ENCODE measurements at places on chromosomes 3 and 15. TPM values are rescaled to one million over a fixed set of nuclear protein-coding genes. Genes with fewer than 3 reads are reported as not detected.

DNA sequence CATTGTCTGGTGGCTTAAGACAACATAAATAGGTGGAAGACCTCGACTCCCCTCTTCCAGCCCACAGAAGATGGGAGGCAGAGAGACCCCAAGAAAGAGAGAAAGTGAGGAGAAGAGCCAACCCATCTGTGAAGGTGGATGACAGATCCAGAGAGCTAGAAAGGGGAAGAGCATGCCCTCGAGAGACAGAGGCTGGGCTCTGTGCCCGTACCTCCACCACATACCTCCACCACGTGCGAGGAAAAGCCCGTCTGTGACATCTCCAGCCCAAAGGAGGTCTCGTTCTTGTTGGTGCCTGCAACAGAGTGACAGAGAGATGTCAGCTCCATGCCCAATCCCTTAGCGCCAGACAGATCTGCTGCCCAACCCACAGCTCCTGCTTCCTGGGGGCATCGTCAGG lies 71.1 kb downstream of the FEM1B start:
- no peak for DNase-seq

GRCh38 chr3:141011997-141012262 lies 39.2 kb upstream of the SPSB4 start:
- no peak for DNase-seq

DNA sequence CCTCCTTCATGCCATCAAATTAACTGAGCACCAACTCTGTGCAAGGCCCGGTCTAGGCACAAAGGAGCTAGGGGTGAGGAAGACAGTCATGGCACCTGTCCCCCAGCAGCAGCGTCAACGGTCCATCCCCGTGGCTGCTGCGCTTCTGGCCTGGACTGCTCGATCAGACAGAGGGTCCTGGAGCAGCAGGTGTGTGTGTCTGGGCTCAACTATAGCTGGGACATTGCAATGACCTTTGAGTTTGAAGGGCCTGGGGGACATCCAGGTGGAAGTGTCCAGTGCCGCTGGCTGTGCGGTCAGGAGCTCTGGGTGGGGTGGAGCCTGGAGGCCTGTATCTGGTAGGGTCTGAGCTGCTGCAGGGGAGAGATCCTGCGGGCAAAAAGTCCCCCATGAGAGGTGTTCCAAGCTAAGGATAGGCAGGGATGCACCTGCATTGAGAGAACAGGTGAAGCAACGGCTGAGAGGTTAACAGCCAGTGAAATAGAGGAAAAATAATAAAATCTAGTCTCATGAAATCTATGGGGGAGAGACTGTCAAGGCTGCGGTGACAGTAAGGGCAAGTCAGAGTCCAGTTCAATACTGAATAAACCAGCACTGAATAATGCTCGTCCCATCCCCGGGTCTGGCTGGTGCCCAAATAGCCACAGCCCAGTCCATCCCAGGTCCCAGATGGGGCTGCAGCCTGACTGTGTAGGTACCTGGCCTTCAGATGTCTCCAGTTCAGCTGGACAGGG lies 25.4 kb upstream of the SLC41A3 start:
- no peak for DNase-seq

GRCh38 chr3:71311661-71312046 lies 271.9 kb downstream of the FOXP1 start:
- no peak for DNase-seq

DNA sequence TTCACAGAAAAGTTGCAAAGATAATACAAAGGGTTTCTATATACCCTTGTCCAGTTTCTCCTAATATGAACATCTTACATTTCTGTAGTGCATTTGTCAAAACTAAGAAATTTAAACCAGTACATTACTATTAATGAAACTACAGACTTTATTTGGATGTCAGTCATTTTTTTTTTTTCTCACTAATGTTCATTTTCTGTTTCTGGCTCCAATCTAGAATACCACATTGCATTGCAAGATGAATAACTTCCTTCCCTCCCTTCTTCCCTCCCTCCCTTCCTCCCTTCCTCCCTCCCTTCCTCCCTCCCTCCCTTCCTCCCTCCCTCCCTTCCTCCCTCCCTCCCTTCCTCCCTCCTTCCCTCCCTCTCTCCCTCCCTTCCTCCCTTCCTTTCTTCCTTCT lies 509.2 kb upstream of the MCTP2 start:
- DNase-seq = no peak

- DNase-seq = no peak
Measured at GRCh38 chr3:116886202-116886893, 176.8 kb downstream of the TUSC7 start.

DNA sequence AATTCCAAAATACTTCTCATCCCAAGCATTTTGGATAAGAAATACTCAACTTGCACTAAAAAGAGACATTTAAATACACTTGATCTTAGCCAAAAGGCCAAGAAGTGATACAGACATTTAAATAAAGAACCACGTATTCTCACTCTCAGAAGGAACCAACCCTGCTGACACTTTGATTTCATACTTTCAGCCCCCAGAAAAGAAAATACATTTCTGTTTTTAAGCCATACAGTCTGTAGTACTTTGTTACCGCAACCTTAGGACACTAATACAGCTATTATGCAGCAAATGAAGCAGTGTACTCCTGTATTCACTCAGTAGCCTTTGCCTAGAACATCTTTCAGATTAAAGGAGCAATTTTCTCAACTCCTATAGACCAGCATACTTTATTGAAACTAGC lies 86.7 kb downstream of the TBC1D5 start:
- DNase-seq = no peak

GRCh38 chr3:31943041-31943440 lies 38.0 kb downstream of the OSBPL10 start:
- no peak for DNase-seq

- DNase-seq = no peak
Measured at GRCh38 chr3:122589297-122589696, 11.8 kb downstream of the PARP15 start.

DNA sequence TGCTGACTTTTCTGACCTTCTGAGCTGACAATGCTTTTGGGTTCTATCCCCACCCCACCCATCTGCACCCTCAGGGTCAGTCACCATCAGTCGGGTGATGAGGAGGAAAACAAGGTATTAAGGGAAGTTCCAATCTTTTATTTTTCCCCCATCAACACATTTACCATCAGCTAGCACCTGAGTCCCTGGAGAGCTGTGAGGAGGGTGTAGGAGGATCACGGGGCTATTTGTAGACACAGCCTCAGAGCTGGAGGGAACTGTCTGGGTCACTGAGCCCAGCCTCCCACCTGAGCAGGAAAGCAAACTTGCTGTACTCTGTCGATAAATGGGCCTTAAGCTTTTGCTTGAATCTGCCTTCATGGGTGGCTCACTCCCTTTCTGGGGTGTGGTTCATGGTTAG lies 24.8 kb upstream of the ZFAND6 start:
- DNase-seq = no peak

DNA sequence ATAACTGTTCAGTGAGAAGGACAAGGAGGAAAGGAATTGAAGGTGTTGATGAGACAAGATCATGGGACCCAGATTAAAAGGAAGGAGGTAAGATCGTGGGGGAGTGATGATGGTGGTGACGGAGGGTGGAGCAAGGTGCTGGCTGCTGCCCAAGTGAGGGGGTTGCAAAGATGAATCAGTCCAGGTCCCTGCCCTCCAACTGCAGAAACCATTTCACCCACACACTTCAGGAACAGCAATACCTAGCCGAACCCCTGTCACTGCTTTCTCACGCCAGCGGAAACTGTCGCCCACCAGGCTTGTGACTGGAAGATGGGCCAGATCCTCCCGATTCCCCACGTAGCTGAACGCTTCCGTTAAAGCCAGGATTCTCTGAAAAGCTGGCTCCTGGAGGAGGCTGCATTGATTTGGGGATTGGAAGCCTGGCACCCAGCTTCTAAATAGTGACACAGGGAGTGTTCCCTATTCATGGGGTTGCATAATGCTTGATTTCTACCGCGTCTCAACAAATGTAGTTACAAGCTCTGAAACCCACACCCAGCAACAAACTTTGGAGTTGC lies 3.2 kb upstream of the LSG1 start:
- DNase-seq = no peak

DNA sequence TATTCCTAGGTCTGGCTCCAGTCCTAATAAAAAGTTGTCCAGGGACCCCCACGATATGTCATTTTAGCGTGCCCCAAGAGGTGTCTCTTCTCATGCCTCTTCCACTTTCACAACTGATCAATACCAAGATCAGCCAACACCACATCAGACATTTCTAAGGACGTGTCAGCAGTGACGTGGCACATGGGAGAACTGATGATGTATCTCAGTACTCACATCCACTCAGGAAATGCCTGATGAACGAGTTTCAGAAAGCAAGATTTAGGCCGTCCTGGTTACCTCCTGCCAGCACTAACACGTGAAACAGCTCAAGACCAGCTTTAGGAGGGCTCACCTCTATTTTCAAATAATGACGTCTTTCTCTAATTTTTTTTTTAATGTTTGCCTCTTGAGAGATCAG lies 19.6 kb downstream of the VGLL4 start:
- no peak for DNase-seq

DNA sequence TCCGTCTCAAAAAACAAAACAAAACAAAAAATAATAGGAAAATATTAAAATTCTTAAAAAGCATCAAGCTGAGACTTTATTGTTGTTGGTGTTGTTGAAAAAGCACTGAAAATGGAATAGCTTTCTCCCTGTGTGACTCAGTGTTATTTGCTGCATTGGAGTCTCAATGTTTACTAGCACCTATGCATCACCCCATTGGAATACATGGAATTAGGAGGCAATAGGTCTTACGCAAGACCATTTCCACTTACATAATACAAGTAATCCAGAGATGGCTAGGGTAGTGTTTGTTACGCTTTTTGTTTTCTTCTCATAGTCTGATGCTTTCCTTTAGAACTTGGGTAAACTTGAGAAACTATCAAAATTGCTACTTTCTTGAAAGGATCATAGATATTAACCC lies 15.2 kb downstream of the GXYLT2 start:
- DNase-seq = no peak

GRCh38 chr3:139095803-139096466 lies 51.2 kb upstream of the PRR23C start:
- no peak for DNase-seq

DNA sequence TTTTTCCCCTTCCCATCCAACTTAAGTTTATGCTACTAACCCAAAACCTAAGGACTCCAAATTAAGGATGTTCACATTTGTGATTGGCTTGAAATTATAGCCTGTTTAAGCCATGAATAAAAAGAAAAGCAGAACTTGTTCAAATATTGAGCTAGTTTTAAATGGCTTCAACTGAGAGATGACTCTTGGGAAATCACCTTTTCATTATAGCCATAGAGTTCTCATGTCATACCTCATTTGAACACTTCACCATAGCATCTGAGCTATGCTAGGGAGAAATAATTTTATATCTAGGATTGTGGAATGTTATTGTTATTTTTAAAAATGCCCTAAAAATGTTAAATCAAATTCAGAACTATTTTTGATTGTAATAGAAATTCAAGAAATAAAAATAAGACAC lies 409.2 kb upstream of the RARB start:
- DNase-seq = no peak

- no peak for DNase-seq
Measured at GRCh38 chr3:79632842-79633241, 135.0 kb downstream of the ROBO1 start.

- no peak for DNase-seq
Measured at GRCh38 chr3:98326105-98326893, 27.4 kb upstream of the OR5K4 start.

GRCh38 chr3:142577696-142578328 lies 721 bp downstream of the ATR start:
- no peak for DNase-seq

DNA sequence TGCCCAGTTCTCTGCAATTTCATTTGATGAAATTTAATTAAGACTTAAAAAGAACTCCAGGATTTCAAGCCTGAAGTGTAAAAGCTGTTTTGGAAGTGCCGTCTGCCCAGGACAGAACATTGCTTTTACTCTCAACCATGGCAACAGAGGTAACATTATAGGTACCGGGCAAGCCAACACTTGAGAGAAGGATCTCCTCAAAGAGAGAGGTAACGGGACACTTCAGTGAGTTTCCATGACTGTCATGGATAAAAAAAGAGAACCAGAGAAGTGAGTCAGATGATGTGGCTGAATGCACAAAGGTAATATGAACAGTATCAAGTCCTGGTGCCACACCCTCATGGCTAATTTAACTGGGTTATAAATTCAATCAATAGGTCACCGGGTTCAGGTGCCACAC lies 130.2 kb upstream of the LMOD3 start:
- DNase-seq = no peak

DNA sequence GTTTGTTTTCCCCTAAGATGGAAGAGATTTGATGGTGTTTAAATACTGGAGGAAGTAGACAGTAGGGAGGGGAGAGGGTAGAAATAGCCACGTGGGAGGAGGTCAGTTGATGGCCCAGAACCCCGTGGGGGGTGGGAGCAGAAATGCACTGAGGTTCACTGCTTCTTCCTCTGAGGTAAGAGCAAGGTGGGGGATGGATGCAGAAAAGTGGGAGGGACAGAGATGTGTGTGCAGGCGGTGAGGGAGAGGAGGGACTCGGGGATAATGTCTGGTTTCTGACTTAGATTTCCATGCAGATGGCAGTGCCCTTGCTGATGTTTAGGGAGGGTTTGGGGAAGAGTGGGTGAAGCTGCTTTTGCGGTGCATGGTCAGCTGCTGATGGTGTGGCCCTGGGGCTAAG lies 102.9 kb downstream of the ARNT2 start:
- DNase-seq = no peak

- DNase-seq = no peak
Measured at GRCh38 chr3:149790268-149790667, 2.1 kb downstream of the ANKUB1 start.

GRCh38 chr3:112555535-112556170 lies 6.1 kb downstream of the ATG3 start:
- no peak for DNase-seq

DNA sequence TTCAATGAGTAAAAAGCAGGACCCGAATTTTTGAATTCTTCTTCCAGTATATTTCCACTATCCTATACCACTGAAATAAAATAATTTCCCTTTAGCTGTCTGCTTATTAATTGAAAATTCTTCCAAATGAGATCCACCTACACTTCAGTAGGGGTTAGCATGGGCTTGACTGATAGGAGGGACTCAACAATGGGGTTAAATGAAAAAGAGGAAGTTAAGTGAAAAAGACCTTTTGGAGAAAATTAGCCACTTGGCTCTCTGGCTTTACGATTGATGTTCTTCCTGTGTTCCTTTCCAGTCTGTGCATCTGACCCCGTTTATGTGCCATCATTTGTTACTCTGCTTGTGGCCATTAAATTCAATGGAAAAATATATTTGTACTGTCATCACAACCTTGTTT lies 54.0 kb upstream of the GCNT3 start:
- no peak for DNase-seq

GRCh38 chr3:17514597-17514996 lies 227.8 kb downstream of the TBC1D5 start:
- DNase-seq = no peak

- DNase-seq = no peak
Measured at GRCh38 chr15:54618120-54618519, 578.6 kb downstream of the RSL24D1 start.

GRCh38 chr3:36219398-36219797 lies 160.9 kb upstream of the STAC start:
- no peak for DNase-seq

GRCh38 chr3:141448606-141449220 lies 38.1 kb upstream of the RASA2 start:
- DNase-seq = no peak

Gene PATL2
- total RNA-seq = 1.1 TPM

Gene FES
- total RNA-seq = 10.2 TPM

Gene NUSAP1
- 50.7 TPM for total RNA-seq

Gene HHLA2
- total RNA-seq = 0.18 TPM

Gene GUCA1C
- not detected for total RNA-seq

Gene SCAP
- total RNA-seq = 63.3 TPM

Gene UBAP1L
- total RNA-seq = 10.3 TPM

Gene SCG3
- total RNA-seq = 48.5 TPM

Gene PRTG
- total RNA-seq = 28.8 TPM

Gene FAM107A
- 13.1 TPM for total RNA-seq

Data from cerebellum (tissue), 4 donors.